ENCODE measurements at places on chromosomes 16 and 17.

- no peak for DNase-seq
Observed at GRCh38 chr16:81296631-81297030, 18.1 kb upstream of the GAN start.

DNA sequence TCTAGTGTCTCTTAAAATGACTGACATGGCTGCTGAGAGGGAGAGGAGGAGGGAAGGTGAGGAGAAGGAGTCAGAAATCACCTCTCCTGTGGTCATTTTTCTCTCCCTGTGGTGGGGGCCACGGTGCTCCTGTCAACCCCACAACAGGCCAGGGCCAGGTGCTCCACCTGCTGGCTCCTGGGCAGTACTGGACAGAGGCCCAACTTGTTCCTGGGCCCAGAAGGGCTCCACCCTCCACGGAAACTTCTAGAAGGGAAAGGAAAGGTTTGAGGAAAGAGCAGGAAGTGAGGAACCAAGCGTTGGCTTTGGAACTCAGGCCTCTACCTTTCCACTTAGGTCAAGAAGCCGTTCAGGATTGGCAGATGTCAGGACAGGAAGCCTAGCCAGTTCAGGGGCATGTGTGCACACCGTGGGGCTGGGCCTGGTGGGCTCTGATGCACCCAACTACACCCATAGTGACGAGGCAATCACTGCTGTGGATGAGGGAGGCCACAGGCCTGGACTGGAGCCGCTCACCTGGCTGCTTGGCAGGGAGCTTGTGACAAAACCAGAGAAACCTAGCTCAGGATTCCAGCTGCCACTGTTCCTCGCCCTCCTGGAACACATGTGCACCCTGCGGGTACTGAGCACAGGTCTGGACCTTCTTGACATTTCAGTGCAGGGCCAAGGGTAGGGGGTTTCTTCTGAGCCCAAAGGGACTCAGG, 36.1 kb downstream of the WNT3 start:
- no peak for DNase-seq

- no peak for DNase-seq
Observed at GRCh38 chr17:63423963-63424362, 22.1 kb downstream of the CYB561 start.

DNA sequence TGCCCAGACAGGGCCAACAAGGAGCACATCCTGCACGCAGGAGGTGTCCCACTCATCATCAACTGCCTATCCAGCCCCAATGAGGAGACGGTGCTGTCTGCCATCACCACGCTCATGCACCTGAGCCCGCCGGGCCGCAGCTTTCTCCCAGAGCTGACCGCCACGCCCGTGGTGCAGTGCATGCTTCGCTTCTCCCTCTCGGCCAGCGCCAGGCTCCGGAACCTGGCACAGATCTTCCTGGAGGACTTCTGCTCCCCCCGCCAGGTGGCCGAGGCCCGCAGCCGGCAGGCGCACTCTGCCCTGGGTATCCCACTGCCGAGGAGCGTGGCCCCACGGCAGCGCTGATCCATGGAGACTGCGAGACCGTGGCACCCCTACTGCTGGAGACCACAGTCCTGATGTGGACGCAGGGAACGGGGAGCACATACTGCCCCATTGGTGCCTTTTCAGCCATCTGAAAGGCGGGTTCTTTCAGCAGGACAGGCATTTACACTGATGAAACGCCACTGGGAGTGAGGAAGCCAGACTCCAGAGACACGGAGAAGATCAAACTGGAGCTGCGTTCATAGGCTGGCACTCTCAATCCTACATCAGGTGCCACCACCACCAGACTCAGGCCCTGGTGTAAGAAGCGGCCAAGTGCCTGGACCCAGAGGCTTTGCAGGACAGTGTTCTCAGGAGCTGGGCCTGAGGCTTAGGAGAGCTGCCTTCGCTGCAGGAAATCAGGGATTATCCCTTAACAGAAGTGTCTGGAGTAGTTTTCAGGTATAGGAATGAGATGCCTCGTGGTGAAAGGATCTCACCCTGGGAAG, 2.6 kb downstream of the NT5C start:
- no peak for DNase-seq

GRCh38 chr17:2695961-2696760, 15.4 kb downstream of the CLUH start:
- DNase-seq, result no peak

GRCh38 chr16:76195056-76195455, 82.1 kb upstream of the CNTNAP4 start:
- DNase-seq, result no peak

DNA sequence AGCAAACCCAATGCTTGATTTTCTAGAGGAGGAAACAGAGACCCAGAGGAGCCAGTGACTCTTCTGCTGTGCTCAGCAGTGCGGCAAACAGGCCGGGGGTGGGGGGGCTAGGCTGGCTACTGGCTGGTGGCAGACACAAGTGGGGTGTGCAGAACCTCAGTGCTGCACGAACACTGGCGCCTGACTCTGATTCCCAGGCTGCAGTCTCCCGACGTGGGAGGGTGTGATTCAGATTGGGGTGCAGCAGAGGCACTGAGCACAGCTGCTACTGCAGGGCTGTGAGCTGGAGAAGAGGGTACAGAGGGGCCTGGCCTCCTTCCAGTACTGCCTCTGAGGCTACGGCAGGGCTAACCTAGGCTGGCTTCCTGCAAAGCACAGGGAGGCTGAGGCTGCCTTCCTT, 8.1 kb downstream of the RPL19 start:
- DNase-seq, result no peak

DNA sequence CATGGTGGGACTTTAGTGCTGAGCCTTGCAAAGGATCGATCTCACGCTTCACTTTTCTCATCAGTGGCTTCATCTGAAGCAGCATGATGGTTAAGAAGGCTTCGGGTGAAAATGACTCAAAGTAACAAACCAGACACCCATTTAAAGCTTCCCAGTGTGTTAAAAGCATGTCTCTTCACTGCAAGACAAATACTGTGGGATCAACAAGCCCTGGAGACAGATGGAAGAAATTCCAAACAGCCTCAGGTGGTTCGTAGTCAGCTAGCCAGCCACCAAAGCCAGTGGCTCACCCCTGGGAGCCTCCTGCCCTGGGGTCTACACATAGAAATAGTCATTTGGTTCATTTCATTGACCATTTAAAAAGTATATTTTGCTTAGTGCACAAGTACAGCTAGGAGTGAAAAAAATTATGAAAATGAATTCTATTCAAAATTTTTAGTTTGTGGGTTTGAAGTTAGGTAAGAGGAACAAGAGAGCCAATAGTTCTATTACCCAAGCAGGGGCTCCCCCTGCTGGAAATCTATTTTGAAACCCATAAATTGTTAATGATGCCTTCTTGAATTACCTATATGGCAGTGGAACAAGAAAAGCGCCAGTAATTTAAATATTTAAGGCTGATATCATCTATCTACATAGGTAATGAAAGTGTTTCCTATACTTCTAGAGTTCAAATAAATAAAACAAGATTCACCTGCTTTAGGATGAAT, 51.6 kb downstream of the PMP22 start:
- DNase-seq, result no peak

- DNase-seq, result no peak
Observed at GRCh38 chr16:81533175-81533507, 88.5 kb downstream of the CMIP start.

DNA sequence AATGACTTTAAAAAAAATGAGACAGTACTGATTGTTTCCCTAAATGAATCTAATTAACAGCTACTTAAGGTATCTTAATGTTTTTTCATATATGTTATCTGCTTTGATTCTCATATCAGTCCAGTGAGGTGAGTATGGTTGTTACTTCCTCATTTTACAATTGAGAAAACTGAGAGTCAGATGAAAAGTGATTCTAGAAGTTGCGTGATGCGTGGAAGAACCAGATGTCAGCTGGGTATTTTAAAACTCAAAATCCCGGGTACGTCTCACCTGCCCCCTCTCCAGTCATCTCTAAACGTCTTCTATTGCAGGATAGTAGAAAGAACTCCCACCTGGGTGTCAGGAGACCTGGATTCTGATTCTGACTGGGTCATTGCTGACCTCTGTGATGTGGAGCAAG, 89.2 kb downstream of the MAP2K6 start:
- DNase-seq, result no peak

- no peak for DNase-seq
Observed at GRCh38 chr16:2082171-2082982, 34.6 kb downstream of the TSC2 start.

- DNase-seq, result no peak
Observed at GRCh38 chr17:73879987-73880386, 235.7 kb upstream of the SDK2 start.

GRCh38 chr16:8885674-8886592, 3.8 kb downstream of the LITAFD start:
- DNase-seq, result no peak

GRCh38 chr16:67013823-67014633, 14.9 kb upstream of the CBFB start:
- DNase-seq, result peak; percentile 64

DNA sequence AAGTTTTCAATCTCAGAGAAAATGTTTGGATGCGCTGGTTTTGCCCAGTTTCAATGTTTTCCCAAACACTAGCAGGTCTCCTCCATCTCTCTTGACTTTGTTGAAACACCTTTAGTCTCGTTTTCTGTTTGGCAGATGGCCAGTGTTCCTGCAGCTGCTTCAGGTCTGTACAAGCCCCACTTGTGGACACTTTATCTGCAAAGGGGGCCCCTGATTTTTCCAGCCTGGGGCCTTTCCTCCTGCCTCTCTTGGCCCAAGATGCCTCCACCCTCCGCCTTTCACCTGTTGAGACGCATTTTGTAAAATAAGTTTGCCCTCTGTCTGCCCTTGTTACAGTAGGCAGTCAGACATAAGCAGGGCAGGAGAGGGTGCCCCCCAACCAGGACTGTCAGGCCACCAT, 21.8 kb upstream of the PRM1 start:
- DNase-seq, result no peak

DNA sequence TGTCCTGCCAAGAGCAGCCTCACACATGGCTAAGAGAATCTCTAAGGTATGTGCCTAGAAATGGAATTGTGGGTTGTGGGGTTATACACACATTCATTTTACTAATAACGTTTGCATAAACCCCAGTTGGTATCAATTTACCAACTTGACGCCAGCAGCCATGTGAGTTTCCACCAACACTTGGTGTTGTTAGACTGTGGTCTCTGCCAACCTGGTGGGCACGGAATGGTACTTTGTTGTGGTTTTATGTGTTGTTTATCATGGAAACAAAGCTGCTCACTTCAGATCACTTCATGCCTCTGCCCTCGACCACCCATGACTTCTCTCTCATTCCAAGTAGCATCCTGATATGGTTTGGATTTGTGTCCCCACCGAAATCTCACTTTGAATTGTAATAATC, 152.0 kb upstream of the CDC42EP4 start:
- DNase-seq, result no peak

DNA sequence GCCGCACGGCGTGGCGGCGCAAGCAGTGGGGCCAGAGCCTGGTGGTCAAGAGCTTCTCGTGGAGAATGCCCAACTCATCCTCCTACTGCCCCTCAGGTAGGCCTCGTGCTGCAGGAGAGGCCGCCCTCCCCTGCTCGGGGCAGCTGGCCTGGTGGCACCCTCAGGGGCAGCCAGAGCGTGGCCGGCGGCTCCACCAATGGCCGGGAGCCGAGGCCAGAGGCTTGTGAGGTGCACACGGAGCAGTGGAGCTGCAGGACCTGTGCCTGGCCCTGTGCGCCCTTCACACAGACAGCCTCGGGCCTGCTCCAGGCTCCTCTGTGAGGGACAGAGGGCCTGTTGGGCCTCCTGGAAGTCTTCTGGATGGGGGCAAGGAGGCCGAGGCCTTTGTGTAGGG, 85.5 kb downstream of the NPIPB11 start:
- no peak for DNase-seq

Measured in stimulated activated CD4-positive, alpha-beta T cell treated with anti-CD3 and anti-CD28 coated beads, Interleukin-1b, Interleukin-23, amount 100 ng/mL, for 4 hours (primary cell).